Stomach (tissue), 19 donors: ENCODE measurements at places on chromosomes 5 and 9. TPM values are rescaled to one million over a fixed set of nuclear protein-coding genes. Genes with fewer than 3 reads are reported as not detected.
A peak's percentile ranks its signal among the peaks of the same experiment; 100 is the strongest.

Gene MAT2B
- 26.8 TPM for total RNA-seq

DNA sequence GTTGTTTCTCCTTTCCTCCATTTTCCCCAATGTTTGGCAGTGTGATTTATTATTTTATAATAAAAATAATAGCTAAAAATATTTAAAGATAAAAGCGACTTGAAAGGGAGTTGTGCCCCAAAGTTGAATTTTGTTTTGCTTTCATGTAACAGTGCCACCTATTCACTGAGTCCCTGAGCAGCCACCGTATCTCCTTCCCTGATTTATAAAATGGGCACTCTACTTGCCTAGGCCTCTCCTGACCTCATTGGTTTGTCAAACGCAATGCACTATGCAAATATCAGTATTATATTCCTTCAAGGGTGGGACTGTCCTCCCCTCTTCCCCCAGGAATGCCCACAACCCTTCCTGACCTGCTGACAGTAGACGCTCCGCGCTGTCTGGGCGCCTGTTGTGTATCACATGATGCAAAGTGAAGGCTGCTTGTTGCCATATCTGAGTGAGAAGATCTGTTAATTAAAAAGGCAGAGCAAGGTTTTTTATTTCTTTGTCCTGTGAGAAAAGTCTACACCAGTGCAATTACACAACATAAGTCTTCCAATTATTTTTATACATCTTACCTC is 81.4 kb downstream of the TTC39B start:
- no peak for DNase-seq

GRCh38 chr9:33506626-33507370 is 17.3 kb upstream of the ANKRD18B start:
- DNase-seq: no peak

Gene IL13
- 0.55 TPM for total RNA-seq

DNA sequence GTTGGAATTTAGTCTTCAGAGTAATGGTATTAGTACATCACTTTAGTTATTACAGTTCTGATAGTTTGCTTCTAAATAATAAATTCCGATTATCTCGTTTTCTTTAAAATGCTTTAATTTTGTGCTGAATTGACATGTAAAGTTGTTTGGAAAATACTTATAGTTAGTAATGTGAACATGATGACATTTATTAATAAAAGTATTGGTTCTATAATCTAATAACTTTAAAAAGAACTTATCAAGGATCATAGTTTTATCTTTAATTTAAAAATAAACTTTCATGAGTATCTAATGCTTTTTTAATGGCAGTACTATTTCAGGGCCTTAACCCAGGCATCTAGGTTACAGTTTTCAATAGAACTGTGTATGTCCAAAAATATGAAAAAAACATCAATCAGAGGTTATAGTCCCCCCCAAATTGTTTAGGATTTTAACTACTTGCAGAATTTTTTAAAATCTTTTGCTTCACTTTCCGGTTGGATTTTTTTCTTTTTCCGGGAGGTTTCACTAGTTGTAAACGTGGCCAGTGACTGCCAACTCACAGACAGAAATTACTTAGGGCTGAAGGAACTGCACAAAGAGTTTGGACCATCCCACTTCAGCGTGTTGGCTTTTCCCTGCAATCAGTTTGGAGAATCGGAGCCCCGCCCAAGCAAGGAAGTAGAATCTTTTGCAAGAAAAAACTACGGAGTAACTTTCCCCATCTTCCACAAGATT is 680 bp downstream of the GPX8 start:
- peak; percentile 93 for DNase-seq

GRCh38 chr9:15187589-15187988 is 119.4 kb downstream of the TTC39B start:
- DNase-seq: peak; percentile 11

Gene MYMK
- total RNA-seq: not detected

Gene SGCD
- 8.0 TPM for total RNA-seq

DNA sequence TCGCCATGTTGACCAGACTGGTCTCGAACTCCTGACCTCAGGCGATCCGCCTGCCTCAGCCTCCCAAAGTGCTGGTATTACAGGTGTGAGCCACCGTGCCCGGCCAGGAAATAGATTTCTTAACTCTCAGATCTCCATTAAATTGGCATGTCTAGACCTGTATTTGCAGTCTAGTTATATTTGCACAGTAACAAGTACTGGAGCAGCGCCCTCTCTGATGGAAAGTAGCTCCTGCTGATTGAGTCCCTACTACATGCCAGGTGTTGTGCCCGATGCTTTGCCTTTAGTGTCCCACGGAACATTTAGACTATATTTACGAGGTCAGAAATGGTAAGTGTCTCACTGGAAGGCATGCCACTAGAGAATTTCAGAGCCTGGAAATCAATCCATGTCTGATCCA is 15.8 kb upstream of the TMED9 start:
- DNase-seq: no peak

- DNase-seq: no peak
These were observed 457.5 kb downstream of the ENC1 start for GRCh38 chr5:74183041-74183440.

Gene DCTN4
- 48.2 TPM for total RNA-seq

Gene BNC2
- 37.8 TPM for total RNA-seq

Gene IGIP
- 14.3 TPM for total RNA-seq

Gene TAF11L10
- total RNA-seq: not detected

DNA sequence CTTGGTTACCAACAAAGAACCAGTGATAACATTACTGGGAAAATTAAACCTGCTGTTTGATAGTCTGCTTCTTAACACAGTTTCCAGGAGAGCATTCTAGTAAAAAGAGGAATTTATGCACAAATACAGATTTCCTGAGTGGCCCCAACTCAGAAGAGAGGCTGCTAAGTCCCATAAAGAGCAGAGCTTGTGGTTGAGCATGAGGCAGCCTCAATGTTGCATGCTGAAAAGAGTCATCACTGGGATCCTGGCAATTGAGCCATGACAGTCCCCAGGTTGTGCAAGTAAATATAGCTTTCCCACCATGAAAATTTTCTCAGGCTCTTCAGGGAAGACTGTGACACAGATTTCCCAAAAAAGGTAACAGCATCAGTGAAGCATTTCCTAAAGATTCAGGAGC is 47.5 kb upstream of the ADRB2 start:
- DNase-seq: no peak

DNA sequence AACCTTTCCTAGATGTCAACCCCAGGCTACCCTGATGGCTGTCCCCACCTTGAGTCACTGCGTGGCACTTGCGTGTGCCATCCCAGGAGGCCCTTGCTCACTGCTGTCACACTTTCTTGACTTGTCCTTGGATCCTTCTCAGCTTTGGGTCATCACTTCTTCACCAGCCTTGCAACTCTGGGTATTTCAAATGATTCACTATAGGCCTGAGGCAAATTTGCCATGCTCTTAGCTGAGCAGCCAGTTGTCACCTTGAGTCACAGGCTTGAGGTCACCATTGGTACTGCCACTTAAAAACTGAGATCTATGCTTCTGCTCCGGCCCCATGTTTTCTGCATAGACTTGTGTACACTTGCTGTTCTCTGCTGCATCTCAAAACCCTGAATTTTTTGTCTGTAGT is 84.7 kb downstream of the BASP1 start:
- DNase-seq: no peak

DNA sequence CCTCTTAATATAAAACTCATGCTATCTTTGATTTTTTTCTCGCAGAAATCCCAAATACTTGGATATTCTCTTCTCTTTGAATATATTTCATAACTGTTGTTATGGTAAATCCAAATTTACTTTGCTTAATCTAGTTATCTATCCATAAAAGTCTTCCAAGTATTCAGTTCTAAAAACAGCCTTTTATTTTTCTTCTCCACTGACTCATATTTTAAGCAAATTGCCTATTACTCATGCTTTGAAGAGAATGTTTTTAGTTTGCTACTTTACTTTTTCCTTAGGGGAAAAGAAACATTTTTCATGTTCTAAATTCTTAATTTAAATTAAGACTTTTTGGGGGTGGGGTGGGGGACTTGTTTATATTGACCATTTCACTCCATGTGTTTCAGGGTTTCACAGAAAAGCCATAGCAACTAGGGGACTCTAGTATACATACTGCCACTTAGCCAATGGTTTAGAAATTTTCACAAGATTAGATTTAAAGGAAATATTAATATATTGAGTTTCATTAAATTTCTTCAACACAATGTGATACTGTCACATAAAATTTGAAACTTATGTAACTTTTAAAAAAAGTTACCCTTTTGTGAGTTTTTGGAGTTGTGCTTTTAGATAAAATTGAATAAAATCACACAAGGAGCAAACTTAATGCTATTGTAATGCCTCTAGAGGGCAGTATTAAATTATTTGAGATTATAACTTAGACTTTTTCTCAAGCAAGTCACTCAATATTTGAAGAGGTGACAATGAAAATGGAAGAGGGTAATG is 545.8 kb upstream of the ARRDC3 start:
- no peak for DNase-seq

Gene PITX1
- 42.6 TPM for total RNA-seq

DNA sequence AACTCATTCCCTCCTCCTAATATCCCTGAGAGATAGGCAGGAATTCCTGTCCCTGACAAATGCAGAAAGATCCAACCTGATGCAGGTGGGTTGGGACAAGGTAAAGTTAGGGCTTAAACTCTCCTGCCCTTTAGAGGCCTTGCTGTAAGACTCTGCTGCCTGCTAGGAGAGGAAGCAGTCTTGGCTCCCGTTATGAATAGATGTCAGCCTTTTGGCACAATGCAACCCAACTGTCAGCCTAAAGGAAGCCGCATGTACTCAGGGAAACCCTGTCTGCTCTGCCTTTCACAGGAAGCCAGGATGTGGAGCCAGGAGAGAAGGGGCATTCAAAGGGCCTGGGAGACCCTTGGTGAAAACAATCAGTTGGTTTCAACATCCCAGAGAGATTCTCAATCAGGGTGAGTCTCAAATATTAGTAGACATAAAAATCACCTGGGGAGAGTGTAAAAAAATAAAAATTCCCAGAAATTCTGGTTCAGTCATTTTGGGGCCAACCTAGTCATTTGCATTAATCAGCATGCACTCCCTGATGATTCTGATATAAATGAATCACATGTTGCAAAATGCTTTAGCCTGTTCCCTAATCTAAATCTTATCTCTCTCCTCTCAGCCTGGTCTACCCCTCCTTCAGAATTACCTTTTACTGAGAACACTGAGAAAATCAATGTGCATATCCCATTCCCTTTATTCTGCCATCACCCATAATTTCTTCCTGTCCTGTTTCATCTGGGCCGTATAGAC is 136.2 kb upstream of the TRIM32 start:
- DNase-seq: peak; percentile 65

Gene LCN15
- not detected for total RNA-seq

GRCh38 chr9:18437315-18438201 is 36.4 kb upstream of the ADAMTSL1 start:
- DNase-seq: peak; percentile 59

Gene FOXD4L3
- total RNA-seq: not detected

DNA sequence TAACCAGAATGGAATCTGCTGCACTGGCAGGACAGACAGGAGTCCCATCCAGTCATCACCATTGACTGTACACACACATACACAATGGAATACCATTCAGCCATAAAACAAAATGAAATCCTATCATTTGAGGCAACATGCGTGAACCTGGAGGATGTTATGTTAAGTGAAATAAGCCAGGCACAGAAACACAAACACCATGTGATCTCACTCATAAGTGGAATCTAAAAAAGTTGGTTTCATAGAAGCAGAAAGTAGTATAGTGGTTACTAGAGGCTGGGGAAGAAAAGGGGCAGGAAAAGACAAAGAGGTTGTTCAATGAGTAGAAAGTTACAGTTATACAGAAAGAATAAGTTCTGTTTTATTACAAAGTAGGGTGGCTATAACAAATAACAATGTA is 884.0 kb upstream of the ACO1 start:
- DNase-seq: no peak

GRCh38 chr5:96783326-96783725 is 24.4 kb downstream of the ERAP1 start:
- no peak for DNase-seq

GRCh38 chr5:151202381-151203139 is 21.3 kb downstream of the CCDC69 start:
- no peak for DNase-seq

DNA sequence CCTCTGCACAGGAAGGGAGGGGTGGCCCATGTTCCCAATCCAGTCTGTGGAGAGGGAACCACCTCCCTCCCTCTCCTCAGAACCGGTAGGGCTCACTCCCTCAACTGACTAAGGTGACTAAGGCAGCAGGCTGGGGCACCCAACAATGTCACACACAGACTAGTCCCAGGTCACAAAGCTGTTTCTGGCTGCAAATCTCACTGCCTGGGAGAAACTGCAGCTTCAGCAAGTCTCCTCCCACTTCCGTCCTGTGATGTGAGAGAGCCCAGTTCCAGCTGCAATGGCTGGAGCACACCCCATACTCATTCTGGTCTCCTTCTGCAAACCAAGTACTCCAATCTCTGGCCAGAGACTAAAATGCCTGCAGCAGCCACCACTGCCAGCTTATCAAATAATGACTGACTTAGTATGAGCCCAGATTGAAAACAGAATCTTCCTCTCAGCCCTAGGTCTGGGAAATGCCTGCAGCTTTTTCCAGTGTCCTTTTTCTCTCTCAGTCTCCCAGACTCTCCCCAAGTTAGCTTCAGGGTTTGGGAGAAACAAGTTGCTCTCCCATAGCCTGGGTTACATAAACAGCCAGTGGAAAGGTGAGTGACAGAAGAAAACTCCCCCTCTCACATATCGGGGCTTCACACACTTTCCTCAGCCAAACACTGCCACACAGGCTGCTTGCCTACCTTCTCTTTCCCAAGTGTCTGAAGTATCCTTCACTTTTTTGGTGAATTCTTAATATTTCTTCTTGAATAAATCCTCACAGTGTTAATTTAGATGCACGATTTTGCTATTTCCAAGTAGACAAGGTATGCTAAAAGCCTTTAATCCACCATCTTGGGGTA is 247.4 kb upstream of the RASA1 start:
- DNase-seq: peak; percentile 70

GRCh38 chr9:98708933-98709911 is at the start of gene GABBR2:
Gene GABBR2, minus strand, starts transcription at chr9:98708935. Its CDS starts 198 bp downstream, at chr9:98708737.
- peak; percentile 40 for DNase-seq

- DNase-seq: no peak
These were observed 607 bp upstream of the HNRNPAB start for GRCh38 chr5:178203670-178204181.

DNA sequence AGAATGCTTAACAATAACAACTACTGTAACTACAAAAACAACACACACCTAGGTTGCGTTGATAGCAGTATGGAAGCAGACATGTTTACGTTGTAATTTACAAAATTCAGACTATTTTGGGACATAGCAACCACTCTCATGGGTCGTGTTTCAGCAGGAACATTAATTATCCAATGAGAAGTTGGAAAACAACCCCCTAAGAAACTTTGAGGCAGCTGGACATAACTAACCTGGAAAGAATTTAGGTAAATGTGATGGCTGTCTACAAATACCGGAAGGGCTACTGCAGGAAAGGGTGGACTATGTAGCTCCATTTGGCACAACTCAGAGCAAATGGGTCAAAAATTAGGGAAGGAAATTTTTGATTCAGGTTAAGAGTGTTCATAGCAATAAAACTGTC is 409.3 kb downstream of the ADGRV1 start:
- no peak for DNase-seq

Gene RNF224
- total RNA-seq: not detected

DNA sequence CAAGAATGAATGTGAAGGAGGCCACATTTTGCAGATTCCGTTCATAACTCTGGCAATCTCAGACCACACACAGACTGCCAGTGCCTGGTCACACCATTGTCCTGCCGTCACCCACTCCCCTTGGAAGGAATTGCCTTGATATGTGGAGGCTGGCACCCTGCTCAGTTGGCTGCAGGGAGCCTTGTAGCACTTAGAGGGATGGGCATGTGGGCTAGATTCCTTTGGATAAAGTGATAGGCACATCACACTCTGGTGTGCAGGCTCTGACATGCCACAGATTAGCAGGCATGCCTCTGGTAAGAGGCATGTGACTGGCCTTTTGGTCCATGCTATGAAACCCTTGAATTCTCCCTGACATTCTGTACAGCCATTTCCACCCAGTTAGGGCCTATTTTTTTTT is 254.6 kb upstream of the PIK3R1 start:
- DNase-seq: no peak
